ENCODE measurements at places on chromosomes 6 and 20.

- no peak for DNase-seq
Measured at GRCh38 chr6:43120101-43120763, 44.1 kb downstream of the PTK7 start.

GRCh38 chr6:122401104-122401503, 1.7 kb downstream of the HSF2 start:
- DNase-seq: no peak

DNA sequence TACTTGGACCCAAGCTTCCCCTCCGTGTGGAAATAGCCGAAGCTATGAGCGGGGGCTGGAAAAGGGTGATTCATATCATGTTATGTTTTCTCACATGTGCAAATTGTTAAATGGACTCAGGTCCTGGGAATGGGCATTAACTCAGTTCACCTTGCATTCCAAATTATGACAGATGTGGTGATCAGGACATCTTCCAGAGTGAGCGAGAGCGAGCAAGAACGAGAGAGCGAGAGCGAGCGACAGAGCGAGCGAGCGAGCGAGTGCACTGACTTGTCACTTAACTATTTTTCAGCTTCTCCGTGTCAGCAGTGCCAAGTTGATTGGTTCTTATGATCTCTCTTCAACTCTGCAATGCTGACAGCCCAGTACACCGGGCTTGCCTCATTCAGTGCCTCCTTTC, 437.4 kb upstream of the NRSN1 start:
- no peak for DNase-seq

- no peak for DNase-seq
Measured at GRCh38 chr6:1703091-1703855, 93.6 kb downstream of the FOXC1 start.

DNA sequence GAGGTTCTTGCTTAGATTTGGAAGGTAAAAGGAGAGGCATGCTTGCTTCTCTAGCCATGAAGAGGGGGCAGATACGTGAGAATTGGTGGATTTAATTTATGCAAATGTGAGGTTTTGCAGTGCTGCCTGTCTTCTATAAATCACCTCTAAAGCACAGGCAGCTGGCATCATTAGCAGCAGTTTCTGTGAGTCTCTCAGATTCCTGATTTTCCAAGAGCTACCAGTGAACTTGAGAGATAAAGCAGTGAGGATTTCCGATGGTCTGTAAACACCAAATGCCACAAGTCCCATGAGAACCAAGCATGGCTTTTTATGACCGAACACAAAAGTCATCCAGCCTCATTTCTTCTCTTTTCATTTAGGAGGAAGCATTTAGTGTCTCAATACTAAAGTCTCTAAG, 3.2 kb upstream of the SIRPB2 start:
- no peak for DNase-seq

GRCh38 chr20:11799281-11799684, 118.4 kb upstream of the BTBD3 start:
- no peak for DNase-seq

GRCh38 chr6:29627755-29628418, 5.1 kb downstream of the GABBR1 start:
- DNase-seq: no peak

GRCh38 chr6:40778196-40778595, 191.0 kb upstream of the LRFN2 start:
- DNase-seq: no peak

GRCh38 chr6:145903356-145904102, 60.6 kb downstream of the SHPRH start:
- no peak for DNase-seq

DNA sequence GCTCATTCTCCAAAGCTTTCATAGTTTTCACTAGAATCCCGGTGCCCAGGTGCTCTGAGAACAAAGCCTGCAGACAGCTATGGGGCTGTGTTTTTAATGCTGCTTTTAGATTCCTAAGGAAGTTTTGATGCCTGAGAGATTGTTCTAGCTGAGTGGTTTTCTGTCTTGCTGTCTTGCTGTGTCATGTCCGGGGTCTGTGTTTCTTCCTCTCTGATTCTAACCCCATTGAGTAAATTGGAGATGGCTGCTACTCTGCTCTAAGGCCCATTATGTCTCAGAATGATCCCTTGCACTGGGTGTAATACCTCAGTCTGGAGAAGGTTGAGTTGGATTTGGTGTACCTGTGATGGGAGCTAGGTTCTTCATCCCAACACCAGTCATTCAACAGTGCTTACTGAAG, 63.4 kb downstream of the ARID1B start:
- DNase-seq: no peak

- DNase-seq: peak; percentile 37
Measured at GRCh38 chr6:40308533-40309306, 278.4 kb downstream of the LRFN2 start.

GRCh38 chr6:33577106-33577535, 3.0 kb downstream of the BAK1 start:
- peak; percentile 85 for DNase-seq

GRCh38 chr20:62158088-62158400, 14.5 kb downstream of the SS18L1 start:
- DNase-seq: no peak

GRCh38 chr20:59574308-59574707, 30.0 kb upstream of the PHACTR3 start:
- DNase-seq: no peak

DNA sequence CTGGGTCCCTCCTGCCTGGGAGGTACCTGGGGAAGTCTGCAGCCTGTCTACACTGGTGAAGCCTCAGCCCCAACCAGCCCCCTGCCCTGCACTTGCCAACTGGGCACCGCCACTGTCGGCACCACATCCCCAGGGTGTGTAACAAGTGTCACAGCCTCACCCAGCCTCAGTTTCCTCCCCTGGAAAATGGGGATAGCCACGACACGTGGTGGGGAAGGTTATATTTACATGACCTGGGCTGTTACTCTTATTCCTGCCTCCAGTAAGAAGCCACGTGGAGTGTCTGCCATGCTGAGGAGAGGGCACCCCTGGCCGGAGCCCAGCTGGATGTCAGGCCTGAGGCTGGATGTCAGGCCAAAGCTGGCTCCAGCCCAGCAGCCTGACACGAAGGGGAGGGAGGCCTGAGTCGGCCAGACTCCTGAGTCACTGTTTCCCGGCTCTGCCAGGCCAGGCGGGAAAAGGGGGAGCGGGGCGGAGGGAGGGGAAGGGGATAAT, 44.9 kb downstream of the SNAI1 start:
- no peak for DNase-seq

- no peak for DNase-seq
Measured at GRCh38 chr20:21661488-21662055, 43.9 kb upstream of the PAX1 start.

DNA sequence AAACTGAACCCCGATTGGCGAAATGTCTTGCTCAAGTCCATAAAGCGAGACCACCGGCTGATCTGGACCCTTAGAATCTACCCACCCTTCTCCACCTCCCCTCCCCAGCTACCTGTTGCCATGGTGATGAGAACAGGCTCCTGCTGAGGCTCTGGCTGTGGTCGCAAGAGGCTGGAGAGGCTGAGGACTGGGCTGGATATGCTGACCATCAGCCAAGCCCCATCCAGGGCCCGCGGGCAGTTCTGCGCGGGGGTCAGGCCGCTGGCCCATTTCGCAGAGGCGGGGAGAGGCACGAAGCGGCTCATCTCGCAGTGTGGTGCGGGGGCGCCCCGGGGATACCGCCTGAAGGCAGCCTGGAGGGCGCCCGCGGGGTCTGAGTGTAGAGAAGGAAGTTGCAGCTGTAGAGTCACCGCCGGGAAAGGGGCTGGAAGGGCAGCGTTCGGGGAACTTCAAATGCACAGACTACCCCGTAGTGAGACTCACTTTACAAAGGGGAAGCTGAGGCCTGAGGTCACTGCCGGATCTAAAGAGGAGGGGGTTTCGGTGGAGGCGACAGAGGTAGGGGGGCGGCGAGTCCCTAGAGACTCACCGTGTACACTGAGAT, 671 bp downstream of the TAPBP start:
- DNase-seq: peak; percentile 73

GRCh38 chr6:94501516-94501915, 1075.8 kb upstream of the MANEA start:
- peak; percentile 8 for DNase-seq

DNA sequence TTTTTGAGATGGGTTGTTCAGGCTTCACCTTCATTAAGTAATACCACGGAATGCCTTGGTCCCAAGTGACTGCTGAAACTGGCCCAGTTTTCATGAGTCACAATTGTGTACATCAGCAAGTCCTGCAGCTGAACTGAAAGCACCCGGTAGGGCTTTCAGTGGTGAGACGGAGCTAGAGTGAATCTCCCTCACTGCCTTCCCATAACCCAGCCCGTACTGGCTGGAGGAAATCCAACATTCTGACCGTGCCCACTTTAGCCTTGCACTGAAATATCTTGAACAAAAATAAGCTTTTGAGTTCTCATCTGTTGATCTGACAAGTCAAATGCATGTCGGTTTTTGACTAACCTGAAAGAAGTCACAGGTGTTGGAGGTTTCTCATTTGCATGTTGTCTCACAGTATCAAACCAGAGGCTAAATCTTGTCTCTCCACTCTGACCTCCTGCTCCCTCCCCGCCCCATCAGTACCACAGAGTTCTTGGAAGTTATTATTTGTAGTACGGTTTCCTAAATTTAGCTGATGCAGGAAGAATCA, 35.9 kb downstream of the DUSP22 start:
- no peak for DNase-seq

DNA sequence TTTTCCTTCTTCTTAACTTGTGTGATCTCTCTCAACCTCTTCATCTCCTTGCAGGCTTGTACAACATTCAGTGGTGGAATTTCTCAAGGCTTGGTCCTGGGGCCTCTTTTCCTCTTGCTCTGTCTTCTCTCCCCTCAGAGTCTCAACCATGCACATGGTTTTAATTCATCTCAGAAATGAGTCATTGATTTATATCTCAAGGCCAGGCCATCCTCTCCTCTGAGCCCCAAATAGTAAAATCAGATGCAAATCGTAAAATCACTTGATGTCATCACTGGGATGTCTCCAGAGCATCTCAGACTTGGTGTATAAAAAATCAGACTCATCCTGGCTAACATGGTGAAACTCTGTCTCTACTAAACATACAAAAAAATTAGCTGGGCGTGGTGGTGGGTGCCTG, 85.0 kb downstream of the FNDC1 start:
- DNase-seq: no peak

GRCh38 chr6:34349211-34349610, 43.3 kb downstream of the NUDT3 start:
- DNase-seq: no peak

GRCh38 chr6:150458579-150458978, 89.8 kb downstream of the IYD start:
- no peak for DNase-seq

All from HL-60 (cell line).